ENCODE measurements at places on chromosomes 12 and 14.

- no peak for DNase-seq
Observed at GRCh38 chr12:23659131-23659530, 290.3 kb downstream of the SOX5 start.

GRCh38 chr12:82593901-82594396, 92.8 kb upstream of the TMTC2 start:
- DNase-seq: no peak

- no peak for DNase-seq
Observed at GRCh38 chr12:122515275-122515674, 11.5 kb downstream of the RSRC2 start.

DNA sequence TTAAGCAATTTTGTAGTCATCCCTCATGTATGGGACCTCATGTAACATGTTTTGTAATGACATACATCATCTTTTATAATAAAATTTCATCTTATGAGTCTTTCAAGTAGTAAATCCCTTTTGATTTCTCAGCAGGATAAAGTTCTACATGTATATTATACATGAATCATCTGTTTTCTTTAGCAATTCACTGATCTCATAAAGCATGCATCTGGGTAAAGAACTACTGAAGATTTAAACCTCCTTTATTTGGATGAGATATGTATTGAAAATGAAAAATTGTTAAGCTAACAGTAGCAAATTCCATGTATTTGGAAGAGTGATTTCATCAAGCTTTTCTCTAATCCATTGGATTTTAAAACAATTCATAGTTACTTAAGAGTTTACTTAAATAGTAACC, 126.9 kb downstream of the KITLG start:
- DNase-seq: no peak

- DNase-seq: no peak
Observed at GRCh38 chr12:41777064-41777790, 367.4 kb downstream of the GXYLT1 start.

GRCh38 chr12:31312431-31312830, 13.5 kb downstream of the SINHCAF start:
- DNase-seq: no peak

DNA sequence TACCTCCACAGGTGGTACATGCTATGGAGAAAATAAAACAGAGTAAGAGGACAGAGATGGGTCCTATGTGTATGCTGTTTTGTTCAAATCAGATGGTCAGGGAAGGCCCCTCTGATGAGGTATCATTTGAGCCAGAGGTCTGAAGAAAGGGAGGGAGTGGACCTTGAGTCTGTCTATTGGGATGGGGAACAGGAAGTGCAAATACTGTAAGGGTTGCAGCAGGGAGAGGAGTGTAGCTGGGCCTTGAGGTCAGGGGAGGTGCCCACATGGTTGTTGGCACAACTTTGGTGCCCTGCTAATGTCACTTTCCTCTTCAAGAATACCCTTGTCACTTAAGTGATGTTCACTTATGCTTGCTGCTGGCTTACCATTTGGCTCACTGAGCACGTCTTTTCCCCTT, 83.3 kb downstream of the PRKCH start:
- DNase-seq: no peak

GRCh38 chr12:104695453-104696148, 238.9 kb downstream of the CHST11 start:
- DNase-seq: peak; percentile 76

- no peak for DNase-seq
Observed at GRCh38 chr12:109630815-109631214, 57.2 kb downstream of the MVK start.

DNA sequence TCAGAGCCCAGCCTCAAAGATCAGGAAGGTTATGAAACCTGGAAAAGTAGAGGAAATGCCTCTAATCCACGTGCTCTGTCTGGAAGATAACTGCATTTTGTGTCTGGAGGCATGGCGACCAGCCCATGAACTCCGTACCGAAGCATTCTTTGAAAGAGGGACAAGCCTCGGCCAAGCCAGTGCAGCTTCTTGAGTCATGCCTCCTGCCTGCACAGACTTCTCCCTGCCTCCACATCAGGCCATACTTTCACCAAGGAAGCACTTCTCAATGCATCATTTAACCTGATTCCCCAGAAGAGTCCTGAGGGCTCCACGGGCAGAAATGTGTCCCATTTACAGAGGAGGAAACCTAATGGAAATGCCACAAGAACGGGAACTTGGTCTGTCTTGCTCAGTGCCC, 3.4 kb downstream of the ACTN1 start:
- no peak for DNase-seq

- DNase-seq: no peak
Observed at GRCh38 chr12:68631227-68631626, 20.5 kb downstream of the RAP1B start.

DNA sequence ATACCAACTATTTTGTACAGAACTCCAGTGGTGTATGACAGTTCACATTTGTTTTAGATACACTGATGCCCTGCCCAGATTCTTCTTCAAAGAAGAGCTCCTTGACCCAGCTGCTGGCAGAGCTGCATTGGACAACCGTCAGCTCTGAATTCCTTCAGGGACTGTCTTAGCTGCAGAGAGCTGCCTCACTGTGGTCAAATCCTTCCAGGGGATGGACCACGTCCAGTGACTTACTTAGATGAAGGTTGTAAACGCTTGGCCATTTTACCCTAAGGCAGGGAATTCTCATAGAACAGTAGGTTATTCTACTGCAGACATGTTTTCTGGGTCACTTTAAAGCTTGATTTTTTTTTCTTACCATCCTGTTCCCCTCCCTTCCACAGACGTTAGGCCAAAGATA, 905.0 kb upstream of the ATXN7L3B start:
- no peak for DNase-seq

- DNase-seq: no peak
Observed at GRCh38 chr12:85633491-85633890, 202.7 kb downstream of the RASSF9 start.

DNA sequence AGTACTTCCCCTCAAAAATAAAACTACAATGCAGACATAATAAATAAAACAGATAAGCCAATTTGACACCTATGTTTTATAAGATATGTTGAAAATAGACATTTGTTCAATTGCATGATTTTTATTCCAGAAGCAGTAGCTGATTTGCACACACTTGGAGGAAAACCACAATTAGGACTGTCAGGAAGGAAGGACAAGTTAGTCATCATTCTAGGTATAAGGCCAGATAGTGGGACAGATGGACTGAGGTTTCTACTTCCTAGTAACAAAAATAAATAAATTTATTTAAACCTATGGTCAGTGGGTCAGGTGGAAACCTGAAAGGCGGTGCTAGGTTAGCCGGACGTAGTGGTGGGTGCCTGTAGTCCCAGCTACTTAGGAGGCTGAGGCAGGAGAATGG, 141.8 kb upstream of the RASSF8 start:
- DNase-seq: no peak

DNA sequence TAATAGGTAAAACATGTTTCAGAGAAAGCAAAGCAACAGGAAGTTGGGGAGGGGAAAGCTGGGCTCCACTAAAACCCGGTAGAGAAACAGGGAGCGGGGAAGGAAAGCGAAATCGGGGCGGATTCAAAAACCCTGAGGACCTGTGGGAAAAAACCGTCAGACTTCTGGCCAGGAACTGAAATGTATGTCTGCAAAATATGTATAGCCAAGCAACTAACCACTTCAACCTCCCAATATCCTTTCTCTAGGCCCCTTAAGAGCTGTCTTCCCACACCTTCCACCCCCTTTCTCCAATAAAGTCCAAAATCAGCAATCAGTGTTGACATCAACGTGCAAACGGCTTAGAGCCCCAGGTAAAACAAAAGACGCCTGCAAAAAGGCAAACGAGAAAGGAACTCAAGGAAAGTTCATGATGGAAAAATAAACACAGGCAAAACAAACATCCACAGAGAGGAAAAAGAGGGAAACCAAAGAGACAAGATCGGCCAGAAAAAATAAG, 32.8 kb downstream of the SIX1 start:
- DNase-seq: no peak

GRCh38 chr12:46384451-46385309, 12.1 kb upstream of the SLC38A2 start:
- DNase-seq: no peak

- DNase-seq: no peak
Observed at GRCh38 chr14:104389326-104390220, 190.0 kb upstream of the C14orf180 start.
